HS-5 (cell line): ENCODE measurements at places on chromosomes 12 and 14.

DNA sequence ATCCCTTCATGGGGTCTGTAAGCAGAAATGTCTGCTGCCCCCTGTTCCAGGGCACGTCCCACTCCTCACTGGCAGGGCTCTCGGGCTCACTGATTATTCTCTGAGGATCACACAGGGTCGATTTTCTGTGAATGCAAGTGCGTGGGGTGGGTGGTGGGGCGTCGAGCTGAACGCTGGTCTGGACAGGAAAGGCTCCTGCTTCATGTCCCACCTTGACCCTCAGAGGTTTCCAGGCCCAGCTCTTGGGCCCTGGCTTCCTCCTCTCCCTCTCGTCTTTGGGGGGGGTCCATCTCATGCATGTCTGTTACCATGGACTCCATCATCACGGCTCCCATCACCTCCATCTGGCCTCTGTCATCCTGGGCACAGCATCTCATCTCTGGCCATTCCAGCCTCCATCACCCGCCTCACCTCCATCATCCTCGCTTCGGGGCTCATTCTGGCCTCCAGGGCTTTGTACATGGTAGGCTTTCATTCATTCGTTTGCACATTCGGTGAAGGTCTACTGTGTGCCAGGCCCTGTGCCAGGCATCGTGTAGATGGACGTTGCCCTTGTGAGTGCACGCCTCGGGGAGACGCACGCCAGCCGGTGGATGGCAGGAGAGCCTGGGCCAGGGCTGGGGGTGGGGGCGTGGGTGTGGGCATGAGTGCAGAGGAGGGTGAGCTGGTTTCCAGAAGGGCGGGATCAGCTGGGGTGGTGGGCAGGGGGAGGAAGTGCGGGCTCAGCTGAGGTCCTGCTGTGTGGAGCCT, 34.7 kb downstream of the RTL1 start:
- DNase-seq, result no peak

GRCh38 chr14:68968051-68968450, 11.1 kb downstream of the ACTN1 start:
- DNase-seq, result no peak

DNA sequence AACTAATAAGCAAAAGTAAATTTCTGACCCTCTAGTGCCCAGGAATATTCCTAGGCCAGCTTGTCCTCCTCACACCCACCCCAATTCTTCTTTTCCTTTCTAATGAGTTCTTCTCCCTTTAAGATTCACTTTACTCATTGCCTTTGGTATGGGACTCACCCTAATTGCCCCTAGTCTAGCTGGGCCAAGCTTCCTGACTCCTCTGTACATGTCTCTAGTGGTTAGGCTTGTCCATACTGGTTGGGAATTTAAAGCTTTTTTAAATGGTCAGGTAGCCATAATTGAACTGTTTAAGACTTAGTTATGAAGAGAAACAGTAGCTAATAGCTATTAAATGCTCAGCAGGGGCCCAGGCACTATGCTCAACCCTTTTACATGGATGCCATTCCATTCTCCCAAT, 248.2 kb downstream of the C12orf42 start:
- DNase-seq, result no peak

- no peak for DNase-seq
These were observed 463.6 kb upstream of the MIS18BP1 start for GRCh38 chr14:45716572-45716971.

DNA sequence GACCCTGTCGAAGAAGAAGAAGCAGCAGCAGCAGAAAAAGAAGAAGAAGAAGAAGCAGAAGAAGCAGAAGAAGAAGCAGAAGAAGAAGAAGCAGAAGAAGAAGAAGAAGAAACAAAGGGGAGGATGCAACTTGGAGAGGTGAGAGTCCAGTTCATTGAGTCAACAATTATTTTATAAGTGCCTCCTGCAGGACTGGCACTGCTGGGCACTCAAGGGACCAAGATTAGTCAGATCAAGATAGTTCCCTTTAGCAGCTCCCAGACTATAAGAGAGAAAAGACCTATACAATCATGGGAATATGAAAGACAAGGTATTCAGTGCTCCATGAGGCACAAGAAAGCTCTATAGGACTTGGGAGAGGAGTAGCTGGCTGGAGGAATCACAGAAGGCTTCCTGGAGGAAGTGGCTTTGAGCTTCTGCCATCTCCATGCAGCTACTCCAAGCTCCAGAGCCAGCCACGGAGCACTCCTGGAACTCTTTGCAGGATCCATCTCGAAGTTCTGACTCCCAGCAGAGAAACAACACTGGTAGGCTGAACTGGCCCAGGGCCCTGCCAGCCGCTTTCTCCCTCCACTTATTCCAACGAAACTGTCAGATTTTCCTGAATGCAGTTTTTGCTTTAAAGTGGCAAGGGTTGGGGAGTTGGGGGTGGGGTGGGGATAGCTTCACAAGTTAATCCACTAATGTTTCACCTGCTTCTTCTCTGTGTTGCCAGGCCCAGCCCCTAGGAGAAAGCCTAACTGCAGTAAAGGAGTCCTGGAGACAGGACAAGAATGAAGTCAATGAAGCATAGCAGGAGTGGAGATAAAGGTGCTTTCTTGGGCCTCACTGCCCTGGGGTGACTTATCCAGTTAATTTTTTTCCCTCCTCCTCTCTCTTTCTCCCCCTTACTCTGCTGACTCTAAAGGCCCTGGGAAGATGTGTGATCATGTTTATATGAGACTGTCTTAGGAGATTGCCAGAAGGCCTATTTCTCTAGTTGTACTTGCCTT, 140.1 kb upstream of the PARP11 start:
- no peak for DNase-seq

GRCh38 chr14:64209444-64210131, 84.6 kb downstream of the ESR2 start:
- DNase-seq, result no peak

DNA sequence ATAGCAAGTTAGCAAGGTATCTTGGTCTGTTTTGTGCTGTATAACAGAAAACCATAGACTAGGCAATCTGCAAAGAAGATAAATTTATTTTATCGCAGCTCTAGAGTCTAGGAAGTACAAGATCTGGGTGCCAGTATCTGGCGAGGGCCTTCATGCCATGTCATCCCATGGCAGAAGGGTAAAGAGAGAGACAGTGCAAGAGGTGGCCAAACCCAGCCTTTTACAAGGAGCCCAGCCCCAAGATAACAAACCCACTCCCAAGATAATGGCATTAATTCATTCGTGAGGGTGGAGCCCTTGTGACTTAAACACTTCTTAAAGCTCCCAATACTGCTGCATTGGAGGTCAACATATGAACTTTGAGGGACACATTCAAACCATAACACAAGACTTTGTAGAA, 16.9 kb downstream of the RPS29 start:
- no peak for DNase-seq

DNA sequence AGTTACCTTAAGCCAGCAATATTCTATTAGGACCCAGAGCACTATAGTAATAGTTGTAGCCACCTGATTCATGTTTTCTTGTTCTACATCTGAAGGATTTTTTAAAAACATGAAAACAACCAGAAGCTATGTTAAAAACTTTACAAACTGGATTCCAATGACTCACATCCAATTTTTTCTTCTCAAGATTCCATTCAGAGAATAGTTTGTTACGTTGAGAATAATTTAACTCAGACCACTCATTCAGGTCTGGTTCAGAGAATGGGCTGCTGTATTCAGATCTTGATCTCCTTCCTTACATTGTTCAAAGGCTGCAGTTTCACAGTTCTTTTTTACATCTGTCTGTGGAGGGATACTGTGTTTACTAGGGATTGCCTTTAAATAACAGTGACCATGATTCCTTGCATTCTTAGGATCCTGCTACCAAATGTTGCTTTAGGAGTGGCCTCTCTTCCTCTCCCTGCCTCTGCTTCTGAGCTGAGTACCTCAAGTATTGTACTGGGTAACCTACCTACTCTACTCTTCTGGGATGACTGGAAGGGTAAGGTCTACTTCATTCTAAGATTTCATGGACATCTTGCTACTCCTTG, 448.0 kb upstream of the FBXO33 start:
- no peak for DNase-seq

DNA sequence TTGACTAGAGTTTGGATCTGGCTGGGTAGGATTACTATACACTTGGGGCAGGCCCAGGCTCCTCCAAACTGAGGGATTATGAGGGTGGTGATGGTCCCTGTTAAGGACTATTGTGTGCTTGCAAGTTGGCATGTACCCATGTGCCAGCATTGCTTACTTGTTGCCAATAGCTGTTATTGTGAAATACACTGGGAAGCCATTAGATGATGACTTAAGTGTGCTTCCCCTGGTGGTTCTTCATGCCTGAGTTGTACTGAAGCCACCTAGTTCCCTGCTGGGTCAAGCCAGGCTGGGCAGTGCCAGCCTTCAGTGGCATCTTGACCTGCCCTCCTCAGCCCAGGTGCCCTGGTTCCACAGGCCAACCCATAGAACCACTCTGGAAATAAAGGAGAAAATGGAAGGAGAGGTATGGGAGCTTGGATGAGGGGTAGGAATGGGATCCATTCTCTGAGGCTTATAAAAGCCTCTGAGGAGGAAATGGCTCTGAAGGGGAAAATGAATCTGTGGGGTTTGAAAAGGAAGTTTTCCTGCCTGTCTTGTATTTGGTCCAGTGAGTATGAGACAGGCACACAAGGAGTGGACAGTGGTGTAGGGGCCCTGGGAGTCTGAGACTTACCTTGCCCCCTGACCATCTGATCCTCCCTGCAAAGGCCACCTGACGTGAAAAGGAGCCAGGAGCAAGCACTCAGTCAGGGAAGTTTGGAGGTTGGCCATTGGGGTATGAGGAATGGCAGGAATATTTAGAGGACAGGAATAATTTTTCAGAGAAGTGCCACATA, 724 bp downstream of the LTB4R start:
- no peak for DNase-seq

GRCh38 chr12:118958520-118958919, 22.8 kb upstream of the SRRM4 start:
- no peak for DNase-seq

DNA sequence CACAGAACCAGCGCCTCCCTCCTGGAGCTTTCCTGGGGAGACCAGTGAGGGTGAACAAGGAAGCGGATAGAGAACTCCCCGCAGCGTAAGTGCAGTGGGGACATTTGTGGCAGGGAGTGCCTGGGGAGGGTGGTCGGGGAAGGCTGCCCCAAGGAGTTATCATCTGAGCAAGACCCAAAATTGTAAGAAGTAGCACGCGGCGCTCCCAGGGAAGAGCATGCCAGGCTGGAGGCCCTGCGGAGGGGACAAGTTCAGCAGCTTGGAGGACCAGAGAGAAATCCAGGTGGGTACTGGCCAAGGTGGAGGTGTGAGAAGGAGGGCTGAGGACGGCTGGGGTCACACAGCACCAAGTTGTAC, 46.2 kb upstream of the RIMBP2 start:
- DNase-seq, result no peak

GRCh38 chr14:99686557-99687283, 2.6 kb downstream of the CYP46A1 start:
- no peak for DNase-seq
